Bronchial smooth muscle cell (primary cell): ENCODE measurements at places on chromosomes 2 and 18. TPM values are rescaled to one million over a fixed set of nuclear protein-coding genes. Genes with fewer than 3 reads are reported as not detected.

Gene FIGN
- 0.63 and 1.6 TPM in 2 replicates for total RNA-seq

Gene SFTPB
- 0.17 TPM in 1 of 2 replicates, not detected in the other for total RNA-seq

Gene LOXHD1
- not detected in 2 replicates for total RNA-seq

Gene SCN3A
- 0.17 and 0.47 TPM in 2 replicates for total RNA-seq

Gene PLB1
- total RNA-seq = 2.5 and 3.9 TPM in 2 replicates

Gene CCDC141
- total RNA-seq = 0.32 TPM in 1 of 2 replicates, not detected in the other

Gene ARHGEF4
- total RNA-seq = 2.2 and 5.2 TPM in 2 replicates

Gene PJVK
- total RNA-seq = 3.3 and 3.4 TPM in 2 replicates

Gene ZNG1B
- total RNA-seq = 59.7 and 95.2 TPM in 2 replicates

Gene CFAP53
- total RNA-seq = 0.47 and 0.77 TPM in 2 replicates

Gene NEU2
- not detected in 2 replicates for total RNA-seq

Gene CELF4
- not detected in 2 replicates for total RNA-seq

Gene RGPD4
- not detected in 2 replicates for total RNA-seq
